ENCODE measurements at places on chromosomes 11 and 22.

DNA sequence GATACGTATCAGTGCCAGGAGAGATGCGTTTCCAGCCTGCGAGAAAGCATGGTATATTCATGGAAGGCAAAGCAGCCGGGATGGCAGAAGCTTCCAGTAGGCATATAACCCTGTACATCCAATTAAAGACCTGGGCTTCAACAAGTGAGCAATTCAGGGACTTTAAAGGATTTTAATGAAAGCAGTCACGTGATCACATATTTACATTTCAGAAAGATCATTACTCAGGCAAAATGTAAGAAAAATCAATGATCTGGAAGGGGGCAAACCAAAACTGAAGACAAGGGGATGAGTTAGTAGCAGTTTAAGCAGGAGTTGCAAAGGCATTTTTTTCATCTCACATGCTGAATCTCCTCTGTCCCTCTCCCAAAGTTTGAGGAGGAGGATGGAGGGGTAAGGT, 7.8 kb downstream of the CDON start:
- no peak for DNase-seq

DNA sequence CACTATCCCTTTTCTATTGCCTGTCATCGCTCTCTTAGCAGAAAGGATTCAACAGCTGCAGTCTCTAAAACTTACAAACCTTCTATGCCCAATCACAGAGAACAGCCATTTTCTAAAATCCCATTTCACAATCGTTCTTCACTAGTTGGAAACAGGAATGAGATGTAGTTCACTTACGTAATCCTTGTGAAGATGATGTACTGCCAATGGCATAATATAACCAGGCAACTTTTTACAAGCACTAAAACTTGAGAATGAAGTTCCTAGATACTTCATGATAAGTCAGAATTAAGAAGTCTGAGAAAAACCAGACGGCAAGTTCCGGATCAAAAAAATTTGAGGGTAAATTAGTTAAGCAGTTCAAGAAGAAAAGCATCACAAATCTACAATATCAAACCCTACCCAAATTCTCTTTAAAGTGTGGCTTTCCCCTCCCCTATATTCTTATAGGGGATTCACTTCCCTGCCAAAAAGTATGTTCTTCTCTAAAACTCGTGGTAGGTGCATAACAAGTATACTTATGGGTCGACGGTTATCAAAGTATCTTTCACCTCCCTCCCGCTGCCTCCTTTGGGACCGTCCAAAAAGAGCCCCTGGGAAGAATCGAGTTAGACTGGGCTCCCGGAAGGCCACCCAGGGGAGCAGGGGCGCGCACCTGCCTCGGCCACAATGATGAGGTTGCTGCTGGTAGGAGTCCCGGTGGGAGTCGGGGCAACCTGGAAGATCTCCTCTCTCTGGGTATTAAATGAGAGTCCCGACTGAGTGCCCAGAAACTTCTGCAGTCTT, 666 bp downstream of the MSANTD4 start:
- no peak for DNase-seq

DNA sequence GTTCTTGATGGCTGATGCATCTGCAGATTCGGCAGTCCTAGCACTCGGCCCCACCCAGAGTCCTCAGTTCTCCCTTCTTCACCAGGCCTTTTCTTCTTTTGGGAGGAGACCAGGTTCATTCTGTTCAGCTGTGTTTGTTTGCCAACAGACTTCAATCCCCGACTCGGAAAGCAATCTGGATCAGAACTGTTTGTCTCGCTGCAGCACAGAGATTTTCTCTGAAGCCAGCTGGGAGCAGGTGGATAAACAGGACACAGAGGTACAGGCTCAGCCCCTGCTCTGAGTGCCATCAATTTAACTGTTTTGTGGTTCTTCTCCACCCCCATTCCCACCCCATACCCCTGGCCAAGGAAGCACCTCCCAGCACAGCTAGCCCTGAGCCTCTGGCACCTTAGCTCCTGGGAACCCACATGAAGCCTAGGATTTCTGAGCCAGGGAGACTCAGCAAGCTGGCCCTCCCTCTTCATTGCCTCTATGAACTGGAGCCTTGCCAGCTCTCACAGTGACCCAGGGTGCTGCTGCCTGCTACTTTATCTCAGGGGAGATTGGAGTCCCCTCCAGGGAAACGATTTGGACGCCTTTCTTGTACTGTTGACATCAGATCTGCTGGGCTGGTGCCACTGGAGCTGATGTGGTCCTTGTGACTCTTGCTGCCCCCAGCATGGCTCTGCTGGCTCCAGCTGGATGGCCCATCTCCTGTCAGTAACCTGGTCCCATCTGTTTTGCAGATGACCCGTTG, 58.2 kb upstream of the HORMAD2 start:
- no peak for DNase-seq

GRCh38 chr11:40227730-40228129, 1231.7 kb downstream of the LRRC4C start:
- no peak for DNase-seq

DNA sequence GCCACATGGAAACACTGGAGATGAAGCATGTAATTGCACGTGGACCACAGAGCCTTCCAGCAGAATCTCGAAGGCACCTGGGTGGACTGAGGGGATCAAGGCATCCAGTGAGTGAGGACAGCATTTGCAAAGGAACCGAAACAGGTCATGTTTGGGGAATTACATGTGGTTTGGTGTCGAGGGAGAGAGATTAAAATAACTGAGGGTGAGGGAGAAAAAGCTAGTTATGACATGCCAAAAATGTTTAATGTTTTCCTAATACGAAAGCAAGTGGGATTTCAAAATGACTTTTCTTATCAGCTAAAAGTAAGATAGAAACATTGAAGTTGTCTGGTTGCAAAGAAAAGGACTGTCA, 157.1 kb downstream of the BLID start:
- DNase-seq = no peak

- DNase-seq = no peak
These were observed 11.0 kb downstream of the SULT4A1 start for GRCh38 chr22:43851058-43851978.

DNA sequence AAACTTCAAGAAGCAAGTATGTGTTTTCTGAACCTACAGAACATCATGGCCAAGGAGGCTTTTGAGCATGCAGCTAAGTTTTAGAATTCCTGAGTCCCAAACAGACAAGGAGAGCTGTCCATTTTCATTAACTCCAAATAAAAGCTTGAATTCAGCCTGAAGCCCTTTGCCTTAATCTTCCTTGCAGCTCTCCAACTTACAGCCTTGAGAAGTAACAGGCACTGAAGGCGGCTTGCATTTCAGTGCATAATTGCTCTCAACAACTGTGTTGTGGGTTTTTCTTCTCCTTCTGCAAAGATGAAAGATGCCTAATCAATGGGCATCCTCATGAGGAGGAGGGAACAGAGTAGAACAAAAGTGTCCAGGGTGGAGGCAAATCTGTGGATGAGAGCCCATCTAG, 286.0 kb downstream of the FAT3 start:
- no peak for DNase-seq

- DNase-seq = no peak
These were observed 17.3 kb downstream of the PIK3IP1 start for GRCh38 chr22:31275018-31275417.

DNA sequence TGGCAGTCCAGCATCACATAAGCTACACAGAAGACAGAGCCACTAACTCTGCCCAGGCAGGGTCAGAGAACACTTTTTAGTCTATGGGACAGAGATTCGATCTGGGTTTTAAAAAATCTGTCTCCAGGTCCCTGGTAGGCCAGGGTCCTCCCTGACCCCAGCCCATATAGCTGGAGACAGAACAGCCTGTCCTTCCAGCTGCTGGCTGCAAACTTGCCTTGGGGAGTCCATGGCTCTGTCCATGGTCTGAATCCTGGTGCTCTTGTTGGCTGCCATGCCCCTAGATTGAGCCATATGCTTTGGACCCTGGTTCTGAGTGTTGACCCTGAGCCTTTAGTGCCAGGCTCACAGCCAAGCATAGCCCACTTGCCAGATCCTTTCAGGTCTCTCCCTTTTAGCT, 13.3 kb upstream of the LIPT2 start:
- no peak for DNase-seq

- no peak for DNase-seq
These were observed 3.5 kb upstream of the POU2F3 start for GRCh38 chr11:120236169-120237107.

- no peak for DNase-seq
These were observed 22.2 kb downstream of the RRAS2 start for GRCh38 chr11:14336507-14337503.

DNA sequence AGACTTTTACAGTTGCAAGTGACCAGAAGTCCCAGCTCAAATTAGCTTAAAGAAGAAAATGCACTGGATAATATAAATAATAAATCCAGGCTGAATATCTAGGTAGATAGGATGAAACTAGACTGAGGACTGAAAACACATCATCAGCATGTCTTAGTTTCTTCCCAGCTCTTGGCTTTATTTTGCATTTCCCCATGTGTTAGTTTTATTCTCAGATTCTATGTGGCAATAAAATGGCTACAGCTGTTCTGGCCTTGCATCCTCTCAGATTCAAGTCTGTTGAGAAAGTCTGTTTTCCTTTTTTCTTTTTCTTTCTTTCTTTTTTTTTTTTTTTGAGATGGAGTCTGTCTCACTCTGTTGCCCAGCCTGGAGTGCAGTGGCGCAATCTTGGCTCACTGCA, 22.6 kb upstream of the CAT start:
- DNase-seq = no peak

DNA sequence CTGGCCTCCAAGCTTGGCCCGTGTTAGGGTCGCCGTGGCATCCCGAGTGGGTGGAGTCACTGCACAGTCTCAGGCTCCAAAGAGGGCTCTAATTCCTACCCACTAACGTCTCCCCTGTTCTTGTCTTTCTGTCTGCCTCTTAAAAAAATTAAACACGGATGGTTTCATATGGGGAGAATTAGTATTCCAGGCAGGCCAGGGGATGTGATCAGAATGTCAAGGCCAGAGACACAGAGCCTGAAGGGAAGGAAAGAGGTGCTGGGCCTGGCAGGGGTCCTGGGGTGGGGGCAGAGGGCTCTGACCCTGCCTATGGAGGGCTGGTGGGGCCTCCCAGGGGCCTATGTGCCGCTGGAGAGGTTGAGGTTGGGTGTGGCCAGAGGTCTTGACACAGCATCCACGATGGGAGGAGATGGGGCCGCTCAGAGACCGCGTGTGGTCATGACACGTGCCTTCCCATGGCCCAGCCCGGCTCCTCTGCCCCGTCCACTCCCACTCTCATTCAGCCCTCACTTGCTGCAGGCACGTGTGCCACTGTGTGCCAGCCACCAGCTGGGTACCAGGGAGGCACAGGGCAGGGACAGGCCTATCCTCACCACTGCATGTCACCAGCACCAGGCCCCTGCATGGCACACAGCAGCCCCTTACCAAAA, 56.5 kb downstream of the FLRT1 start:
- no peak for DNase-seq

DNA sequence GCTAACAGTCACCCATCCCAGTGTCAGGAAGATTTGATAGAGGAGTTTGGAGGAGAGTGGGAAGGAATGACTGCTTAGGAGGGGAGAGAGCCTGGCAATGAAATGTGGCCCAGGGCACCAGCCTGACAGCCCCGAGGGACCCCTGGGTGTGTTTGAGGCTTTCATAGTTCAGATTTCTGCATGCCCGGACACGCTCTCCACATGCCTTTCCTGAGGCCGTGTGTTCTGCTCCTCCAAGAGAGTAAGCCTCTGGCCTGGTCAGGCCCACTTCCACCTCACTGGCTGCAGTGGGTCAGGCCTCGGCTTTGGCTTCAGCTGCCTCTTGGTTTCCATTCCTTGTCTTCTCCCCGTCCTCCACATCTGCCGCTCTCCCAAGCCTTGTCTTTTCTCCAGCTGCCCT, 78.4 kb downstream of the C22orf31 start:
- DNase-seq = no peak

- no peak for DNase-seq
These were observed 24.8 kb upstream of the MICAL2 start for GRCh38 chr11:12085371-12086251.

DNA sequence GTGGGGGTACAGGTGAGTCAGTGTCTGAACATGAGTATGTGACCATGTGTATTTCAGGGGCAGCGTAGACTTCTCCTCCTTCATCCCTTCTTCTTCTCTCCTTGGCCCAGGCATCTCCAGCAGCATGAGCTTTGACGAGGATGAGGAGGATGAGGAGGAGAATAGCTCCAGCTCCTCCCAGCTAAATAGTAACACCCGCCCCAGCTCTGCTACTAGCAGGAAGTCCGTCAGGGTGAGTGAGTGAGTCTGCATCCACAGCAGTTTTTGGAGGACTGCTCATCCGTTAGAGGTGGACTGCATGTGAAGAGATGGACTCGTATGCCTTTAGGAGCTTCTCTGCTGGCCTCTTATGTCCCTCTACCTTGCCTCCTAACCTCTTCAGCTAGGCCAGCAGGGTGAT, 15.6 kb downstream of the TUB start:
- DNase-seq = no peak

- DNase-seq = no peak
These were observed 45.9 kb downstream of the FDX1 start for GRCh38 chr11:110475671-110476070.

- DNase-seq = no peak
These were observed 67.2 kb downstream of the ADM start for GRCh38 chr11:10371926-10372641.

DNA sequence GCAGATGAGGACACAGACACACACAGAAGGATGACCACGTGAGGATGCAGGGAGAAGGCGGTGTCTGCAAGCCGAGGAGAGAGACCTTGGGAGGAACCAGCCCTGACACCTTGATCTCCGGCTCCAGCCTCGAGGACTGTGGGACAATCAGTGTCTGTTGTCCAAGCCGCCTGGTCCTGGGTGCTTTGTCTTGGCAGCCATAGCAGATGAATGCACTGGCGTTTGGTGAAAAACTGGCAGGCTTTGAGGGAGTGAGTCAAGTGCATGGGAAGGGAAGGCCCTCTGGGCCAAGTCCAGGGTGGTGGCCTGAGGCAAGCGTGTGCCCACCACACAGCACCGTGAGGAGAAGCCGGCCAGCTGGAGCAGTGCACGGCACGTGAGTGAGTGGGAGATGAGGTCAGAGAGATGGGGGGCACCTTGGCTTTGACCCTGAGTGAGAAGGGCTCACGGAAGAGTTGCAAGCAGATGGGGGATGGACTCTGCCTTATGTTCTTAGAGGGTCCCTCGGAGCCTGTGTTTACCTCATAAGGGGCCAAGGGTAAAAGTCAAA, 12.4 kb upstream of the BRSK2 start:
- DNase-seq = no peak

DNA sequence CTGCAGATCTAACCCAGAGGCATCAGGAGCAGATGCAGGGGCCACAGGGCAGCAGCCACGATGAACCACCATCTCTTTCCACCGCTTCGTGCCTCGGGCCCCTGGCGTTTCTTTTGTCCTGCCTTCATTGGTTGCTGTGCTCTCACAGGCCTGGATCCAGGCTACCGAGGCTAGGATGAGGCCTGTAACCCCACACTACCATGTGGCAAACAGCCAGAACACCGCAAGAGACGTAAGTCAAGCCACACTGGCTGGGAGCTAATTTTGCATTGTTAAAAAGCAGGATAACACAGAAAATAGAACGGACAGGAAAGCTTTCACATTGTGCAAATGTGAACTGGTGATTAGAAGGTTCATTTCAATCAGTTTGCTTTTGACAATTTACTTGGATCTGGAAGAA, 15.7 kb upstream of the ARFGAP3 start:
- peak; percentile 60 for DNase-seq

DNA sequence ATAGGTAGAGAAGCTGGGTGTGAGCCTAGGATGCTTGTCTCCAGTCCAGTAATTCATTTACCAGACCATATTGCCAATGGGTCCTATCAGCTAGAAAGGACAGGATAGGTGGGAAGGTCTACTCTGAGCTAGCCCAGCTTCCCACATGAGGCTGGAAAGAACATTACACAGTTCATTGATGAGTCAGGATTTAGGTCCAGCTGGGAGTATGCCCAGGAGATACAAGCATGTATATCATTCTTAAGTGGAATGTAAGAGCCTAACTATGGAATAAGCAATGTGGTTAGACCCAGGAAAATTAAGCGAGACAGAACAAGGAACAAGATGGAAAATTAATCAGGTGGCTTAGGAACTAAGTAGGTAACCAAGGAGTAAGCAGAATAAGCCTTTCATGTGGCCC, 59.0 kb upstream of the TBCEL start:
- DNase-seq = no peak
